ENCODE measurements at places on chromosomes 5 and 9. TPM values are rescaled to one million over a fixed set of nuclear protein-coding genes. Genes with fewer than 3 reads are reported as not detected.

GRCh38 chr5:173733425-173733824 is 117.0 kb upstream of the BOD1 start:
- no peaks in the 10 kb centered on the region for H3K36me3 ChIP-seq
- H3K4me3 ChIP-seq: no peak overlapping the region
- no peak for DNase-seq
- no peak overlapping the region for H3K27ac ChIP-seq

GRCh38 chr9:18865542-18865941 is 167.5 kb downstream of the SAXO1 start:
- peaks cover 4% of the 10 kb centered on the region for H3K4me1 ChIP-seq
- H3K27ac ChIP-seq: no peak overlapping the region
- H3K36me3 ChIP-seq: peaks cover 3% of the 10 kb centered on the region

DNA sequence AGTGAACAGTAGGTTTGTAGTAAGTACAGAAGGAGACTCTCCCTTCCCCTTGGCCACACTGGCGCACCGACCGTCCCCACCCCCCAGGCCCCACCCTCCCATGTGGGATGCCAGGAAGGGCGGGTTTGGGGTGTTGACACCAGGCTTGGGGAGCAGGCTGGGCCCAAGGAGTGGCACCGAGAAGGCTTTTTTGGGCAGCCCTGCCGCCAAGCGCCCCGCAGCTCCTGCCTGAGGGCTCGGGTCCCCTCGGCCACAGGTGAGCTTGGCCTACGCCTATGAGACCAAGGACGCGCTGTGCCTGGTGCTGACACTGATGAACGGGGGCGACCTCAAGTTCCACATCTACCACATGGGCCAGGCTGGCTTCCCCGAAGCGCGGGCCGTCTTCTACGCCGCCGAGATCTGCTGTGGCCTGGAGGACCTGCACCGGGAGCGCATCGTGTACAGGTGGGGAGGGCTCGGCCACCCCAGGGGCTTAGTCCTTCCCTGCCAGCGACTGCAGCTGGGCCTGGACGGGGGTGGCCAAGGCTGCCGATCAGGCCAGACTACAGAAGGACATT is 7.3 kb downstream of the GRK6 start:
- H3K4me1 ChIP-seq: peaks cover 6% of the 10 kb centered on the region
- no peak overlapping the region for H3K4me3 ChIP-seq
- H3K36me3 ChIP-seq: peaks cover 25% of the 10 kb centered on the region
- DNase-seq: no peak

GRCh38 chr5:173329491-173330337 is 1.5 kb upstream of the STC2 start:
- DNase-seq: no peak
- peaks cover 26% of the 10 kb centered on the region for H3K36me3 ChIP-seq
- H3K27ac ChIP-seq: peak overlapping the region; percentile 98
- peaks cover 56% of the 10 kb centered on the region for H3K4me1 ChIP-seq

SUSD1 gene
- total RNA-seq: 15.0 TPM

PROB1 gene
- total RNA-seq: 1.6 TPM

RANBP17 gene
- 17.5 TPM for total RNA-seq

GRCh38 chr5:34491251-34491620 is 164.9 kb upstream of the RAI14 start:
- H3K27me3 ChIP-seq: no peaks in the 10 kb centered on the region
- H3K4me3 ChIP-seq: no peak overlapping the region
- DNase-seq: no peak
- no peak overlapping the region for H3K27ac ChIP-seq

GRCh38 chr5:167271511-167271910 is 1019.9 kb upstream of the WWC1 start:
- DNase-seq: no peak
- peaks cover 19% of the 10 kb centered on the region for H3K27me3 ChIP-seq
- H3K4me3 ChIP-seq: no peak overlapping the region
- H3K36me3 ChIP-seq: no peaks in the 10 kb centered on the region

DNA sequence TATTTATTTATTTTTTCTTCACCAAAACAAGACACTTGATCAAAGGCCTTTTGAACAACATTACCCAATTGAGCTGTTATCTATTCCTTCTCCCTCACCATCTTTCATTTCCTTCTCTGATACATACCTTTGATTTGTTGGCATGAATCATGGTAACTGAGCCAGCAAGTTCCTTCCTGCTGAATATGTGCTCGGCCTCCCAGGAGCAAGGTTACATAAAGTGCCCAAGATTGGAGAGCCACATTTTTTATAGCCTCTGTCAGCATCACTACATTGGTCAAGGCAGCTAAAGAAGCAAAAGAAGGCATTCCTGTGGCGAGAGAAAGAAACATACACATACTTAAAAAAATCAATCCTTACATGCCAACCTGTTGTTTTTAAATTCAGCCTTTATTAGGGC is 369.6 kb downstream of the CYLC2 start:
- no peak overlapping the region for H3K27ac ChIP-seq
- no peak overlapping the region for H3K4me3 ChIP-seq
- H3K36me3 ChIP-seq: no peaks in the 10 kb centered on the region
- H3K27me3 ChIP-seq: no peaks in the 10 kb centered on the region
- peaks cover 6% of the 10 kb centered on the region for H3K4me1 ChIP-seq

DNA sequence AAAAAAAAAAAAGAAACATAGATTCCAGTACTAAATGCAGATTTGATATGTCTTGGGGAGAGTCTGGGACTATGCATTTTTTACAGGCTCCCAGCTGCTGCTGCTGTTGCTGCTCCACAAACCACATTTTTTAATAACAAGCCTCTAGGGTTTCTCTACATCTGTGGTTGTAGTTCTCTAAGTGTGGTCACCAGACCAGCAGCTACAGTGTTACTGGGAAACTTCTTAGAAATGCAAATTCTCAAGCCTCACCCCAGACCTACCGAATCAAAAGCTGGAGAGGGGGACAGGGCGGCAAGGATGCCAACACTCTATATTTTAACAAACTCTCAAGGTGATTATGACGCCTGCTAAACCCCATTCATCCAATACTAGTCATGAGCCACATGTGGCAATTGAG is 293.4 kb upstream of the PTGER4 start:
- DNase-seq: no peak
- no peak overlapping the region for H3K27ac ChIP-seq
- H3K36me3 ChIP-seq: no peaks in the 10 kb centered on the region
- no peak overlapping the region for H3K4me3 ChIP-seq

GRCh38 chr5:145499483-145499882 is 335.7 kb downstream of the PRELID2 start:
- no peak overlapping the region for H3K4me3 ChIP-seq
- H3K4me1 ChIP-seq: peaks cover 28% of the 10 kb centered on the region
- H3K36me3 ChIP-seq: no peaks in the 10 kb centered on the region
- H3K27me3 ChIP-seq: no peaks in the 10 kb centered on the region
- H3K27ac ChIP-seq: peak overlapping the region; percentile 50

GRCh38 chr5:56676091-56676768 is 139.1 kb upstream of the MAP3K1 start:
- no peaks in the 10 kb centered on the region for H3K36me3 ChIP-seq
- no peak overlapping the region for H3K4me3 ChIP-seq
- H3K27ac ChIP-seq: peak overlapping the region; percentile 73
- peaks cover 64% of the 10 kb centered on the region for H3K4me1 ChIP-seq

IFNA21 gene
- not detected for total RNA-seq

DNA sequence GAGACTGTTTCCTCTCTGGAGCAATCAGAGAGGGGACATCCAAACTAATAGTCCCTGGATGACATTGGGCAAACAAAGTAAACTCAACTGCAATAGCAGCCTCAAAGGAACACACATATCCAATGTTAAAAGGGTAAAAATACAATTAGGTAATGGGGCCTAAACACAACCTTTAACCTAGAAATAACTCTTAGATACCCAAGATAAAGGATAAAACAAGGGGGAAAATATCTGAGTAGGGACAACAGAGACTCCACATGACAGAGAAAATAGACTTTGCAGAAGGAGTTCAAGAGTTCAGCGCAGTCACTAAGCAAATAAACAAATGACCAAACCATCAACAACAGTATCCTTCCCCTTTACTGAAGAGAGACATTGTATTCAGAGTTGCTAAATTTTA is 149.3 kb downstream of the FBXO4 start:
- no peak for DNase-seq
- no peak overlapping the region for H3K27ac ChIP-seq
- no peaks in the 10 kb centered on the region for H3K4me1 ChIP-seq
- H3K27me3 ChIP-seq: no peaks in the 10 kb centered on the region

- no peaks in the 10 kb centered on the region for H3K36me3 ChIP-seq
- no peak for DNase-seq
- H3K4me3 ChIP-seq: peak overlapping the region; percentile 81
- peak overlapping the region; percentile 5 for H3K27ac ChIP-seq
- H3K27me3 ChIP-seq: peaks cover 3% of the 10 kb centered on the region
These were observed 1.3 kb upstream of the PARP8 start for GRCh38 chr5:50665091-50665490.

SMIM33 gene
- not detected for total RNA-seq

G3BP1 gene
- total RNA-seq: 205 TPM

- DNase-seq: no peak
- no peaks in the 10 kb centered on the region for H3K27me3 ChIP-seq
- H3K4me3 ChIP-seq: no peak overlapping the region
- peak overlapping the region; percentile 51 for H3K27ac ChIP-seq
These were observed 185.6 kb downstream of the SNX18 start for GRCh38 chr5:54703133-54703532.

DNA sequence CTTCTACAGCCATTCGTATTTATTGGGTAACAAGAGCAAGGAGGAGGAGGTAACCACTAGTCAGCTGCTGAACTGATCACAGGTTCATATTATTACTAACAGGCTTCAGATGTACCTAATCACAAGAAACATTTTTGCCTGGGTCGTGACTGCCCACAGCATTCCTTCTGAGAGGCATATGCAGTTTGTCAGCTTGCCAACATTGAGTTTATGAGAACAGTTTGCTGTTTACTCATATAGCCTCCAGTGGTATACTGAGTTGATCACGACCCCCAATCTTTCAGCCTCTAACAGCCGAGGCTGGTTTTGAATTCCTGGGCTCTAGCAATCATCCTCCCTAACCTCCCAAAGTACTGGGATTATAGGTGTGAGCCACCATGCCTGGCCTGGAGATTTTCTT is 693.6 kb downstream of the TLE1 start:
- H3K36me3 ChIP-seq: peaks cover 4% of the 10 kb centered on the region
- DNase-seq: no peak
- H3K4me3 ChIP-seq: no peak overlapping the region
- H3K4me1 ChIP-seq: peaks cover 3% of the 10 kb centered on the region

CLIC3 gene
- not detected for total RNA-seq

DNA sequence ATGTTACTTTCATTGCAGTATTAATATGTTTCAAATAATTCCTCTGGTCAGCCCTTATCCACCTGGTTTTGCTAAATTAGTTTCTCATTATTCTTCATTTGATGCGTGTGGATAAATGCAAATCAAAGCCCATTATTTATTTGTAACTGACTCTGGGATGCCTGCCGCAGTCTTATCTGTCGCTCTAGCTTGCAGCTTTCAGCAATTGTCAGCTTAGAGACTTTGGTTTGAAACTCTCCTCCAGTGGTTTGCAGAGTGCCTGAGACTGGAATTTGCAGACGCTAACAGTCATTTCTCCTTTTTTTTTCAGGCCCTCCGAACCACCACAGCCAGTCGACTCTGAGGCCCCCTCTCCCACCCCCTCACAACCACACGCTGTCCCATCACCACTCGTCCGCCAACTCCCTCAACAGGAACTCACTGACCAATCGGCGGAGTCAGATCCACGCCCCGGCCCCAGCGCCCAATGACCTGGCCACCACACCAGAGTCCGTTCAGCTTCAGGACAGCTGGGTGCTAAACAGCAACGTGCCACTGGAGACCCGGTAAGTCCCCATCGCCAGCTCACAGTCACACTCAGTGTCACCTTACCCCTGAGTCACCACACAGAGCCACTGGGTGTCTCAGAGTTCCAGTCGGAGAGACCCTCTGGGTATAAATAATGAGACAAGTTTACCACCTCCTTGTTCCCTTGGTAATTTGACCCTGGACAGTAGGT is 339.0 kb upstream of the WWC1 start:
- peaks cover 32% of the 10 kb centered on the region for H3K4me1 ChIP-seq
- no peak for DNase-seq
- H3K36me3 ChIP-seq: peaks cover 8% of the 10 kb centered on the region
- no peaks in the 10 kb centered on the region for H3K27me3 ChIP-seq
- no peak overlapping the region for H3K4me3 ChIP-seq

GRIN1 gene
- total RNA-seq: not detected

CBY3 gene
- total RNA-seq: not detected

DNA sequence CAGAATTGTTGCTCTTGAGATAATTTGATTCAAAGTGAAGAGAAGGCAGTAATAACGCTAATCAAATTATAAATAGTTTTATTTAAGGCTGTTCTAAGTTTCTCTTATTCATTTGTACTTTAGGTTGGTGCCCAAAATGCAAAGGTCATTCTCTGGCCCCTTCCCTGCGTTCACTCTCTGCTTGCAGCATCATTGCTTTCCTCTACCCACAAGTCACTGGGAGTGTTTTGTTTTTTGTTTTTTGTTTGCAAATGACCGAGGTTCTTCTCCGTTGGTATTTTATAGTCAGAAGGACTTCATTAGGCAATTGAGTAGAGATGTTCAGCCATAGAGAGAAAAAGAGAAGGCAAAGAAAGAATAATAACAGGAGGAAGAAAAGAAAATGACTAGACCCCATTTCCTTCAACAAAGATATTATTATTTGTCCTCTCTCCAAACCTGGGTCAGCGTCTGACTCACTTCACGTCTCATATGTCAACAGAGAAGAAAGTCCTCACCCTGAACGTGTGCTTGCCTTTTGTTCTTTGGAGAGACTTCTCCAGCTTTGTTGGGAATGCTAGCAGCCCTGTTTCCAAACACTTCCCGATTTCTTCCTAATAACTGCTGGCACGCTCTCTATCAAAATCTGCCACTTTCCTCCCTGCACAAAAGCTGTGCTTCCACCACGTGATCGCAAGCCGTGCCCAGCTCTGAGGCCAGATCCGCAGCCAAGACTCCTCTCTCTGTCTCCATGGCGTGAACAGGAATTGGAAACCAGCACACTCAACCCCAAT is 119.8 kb downstream of the EBF1 start:
- no peak for DNase-seq
- H3K27me3 ChIP-seq: no peaks in the 10 kb centered on the region
- peaks cover 9% of the 10 kb centered on the region for H3K36me3 ChIP-seq
- H3K27ac ChIP-seq: peak overlapping the region; percentile 97

DNA sequence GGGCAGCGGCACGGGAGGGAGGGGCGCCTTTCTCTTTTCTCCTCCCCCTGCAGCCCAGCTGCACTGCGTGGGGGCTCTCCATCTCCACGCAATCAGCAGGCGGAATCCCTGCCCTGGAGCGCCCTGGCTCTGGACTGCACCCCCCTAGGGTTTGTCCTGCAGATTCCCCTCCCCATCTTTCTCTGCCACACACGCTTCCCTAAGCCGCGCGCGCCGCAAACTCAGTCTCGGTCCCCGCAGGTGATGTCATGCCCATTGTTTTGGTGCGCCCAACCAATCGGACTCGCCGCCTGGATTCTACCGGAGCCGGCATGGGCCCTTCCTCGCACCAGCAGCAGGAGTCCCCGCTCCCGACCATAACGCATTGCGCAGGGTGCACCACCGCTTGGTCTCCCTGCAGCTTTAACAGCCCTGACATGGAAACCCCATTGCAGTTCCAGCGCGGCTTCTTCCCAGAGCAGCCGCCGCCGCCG is at the start of gene KCNN2:
Gene KCNN2, plus strand, starts transcription at position 347 of the 473 bp plus-strand sequence. Its CDS starts 70 bp downstream, at position 417.
- H3K36me3 ChIP-seq: no peaks in the 10 kb centered on the region
- H3K4me3 ChIP-seq: peak within 1 kb of the TSS; percentile 87
- peaks cover 63% of the 10 kb centered on the region for H3K27me3 ChIP-seq
- DNase-seq: peak; percentile 91
- H3K4me1 ChIP-seq: peaks cover 24% of the 10 kb centered on the region
